OCI-M1 (cell line): ENCODE measurements at places on chromosomes 6 and 20.
A peak's percentile ranks its signal among the peaks of the same experiment; 100 is the strongest.

- no peak for DNase-seq
Observed at GRCh38 chr6:35089216-35089934, 51.8 kb downstream of the TCP11 start.

DNA sequence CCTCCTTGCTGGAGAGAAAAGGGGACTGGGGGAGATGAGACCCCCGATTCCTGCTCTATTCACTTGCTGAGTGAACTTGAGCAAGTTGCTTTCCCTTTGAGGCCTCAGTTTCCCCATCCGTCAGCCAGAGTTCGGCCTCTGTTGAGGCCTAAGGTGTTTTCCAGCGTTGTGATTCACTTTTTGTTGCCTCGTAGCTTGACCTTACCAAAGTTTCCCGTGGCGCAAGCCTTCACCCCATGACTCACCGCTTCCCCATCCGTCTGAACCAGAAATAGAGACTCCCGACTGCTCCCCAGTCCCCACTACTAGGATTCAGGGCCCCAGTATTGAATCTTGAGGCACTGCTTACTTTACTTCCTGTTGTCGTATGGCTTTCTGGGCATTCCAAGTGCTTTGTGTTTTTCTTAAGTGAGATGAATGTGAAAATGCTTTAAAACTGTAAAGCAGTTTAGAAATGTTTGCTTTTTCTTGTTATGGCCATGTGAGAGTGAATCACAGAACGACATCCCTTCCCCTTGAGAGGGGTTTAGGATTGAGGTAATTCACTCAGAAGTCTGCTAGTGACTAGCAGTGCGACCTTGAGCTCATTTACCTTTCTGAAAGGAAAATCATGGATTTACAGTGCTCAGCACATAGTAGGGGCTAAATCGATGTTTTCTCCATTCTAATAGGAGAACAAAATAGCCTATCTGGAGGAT lies 1.2 kb downstream of the CHMP4B start:
- DNase-seq, result peak; percentile 39

- DNase-seq, result no peak
Observed at GRCh38 chr6:15510536-15511247, 152.1 kb downstream of the DTNBP1 start.

- peak; percentile 71 for DNase-seq
Observed at GRCh38 chr6:75563032-75563431, 38.6 kb upstream of the SENP6 start.

DNA sequence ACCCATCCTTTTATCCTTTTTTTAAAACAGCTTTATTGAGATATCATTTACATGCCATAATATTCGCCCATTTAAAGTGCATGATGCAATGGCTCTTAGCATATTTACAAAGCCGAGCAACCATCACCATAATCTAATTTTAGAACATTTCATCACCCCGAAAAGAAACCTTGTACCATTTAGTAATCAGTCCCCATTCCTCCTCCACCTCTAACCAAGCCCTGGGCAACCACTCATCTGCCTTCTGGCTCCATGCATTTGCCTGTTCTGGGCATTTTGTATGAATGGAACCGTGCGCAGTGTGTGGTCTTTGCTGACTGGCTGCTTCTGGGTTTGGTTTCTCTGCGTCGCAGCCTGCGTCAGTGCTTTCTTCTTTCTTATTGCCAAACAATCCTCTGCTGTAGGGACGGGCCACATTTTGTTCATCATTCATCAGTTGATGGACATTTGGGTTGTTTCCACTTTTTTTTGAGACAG lies 10.2 kb upstream of the EEF1A2 start:
- DNase-seq, result peak; percentile 5

GRCh38 chr6:6725468-6726209 lies 137.1 kb downstream of the LY86 start:
- no peak for DNase-seq

- DNase-seq, result no peak
Observed at GRCh38 chr6:112027942-112028674, 25.8 kb upstream of the CCN6 start.

DNA sequence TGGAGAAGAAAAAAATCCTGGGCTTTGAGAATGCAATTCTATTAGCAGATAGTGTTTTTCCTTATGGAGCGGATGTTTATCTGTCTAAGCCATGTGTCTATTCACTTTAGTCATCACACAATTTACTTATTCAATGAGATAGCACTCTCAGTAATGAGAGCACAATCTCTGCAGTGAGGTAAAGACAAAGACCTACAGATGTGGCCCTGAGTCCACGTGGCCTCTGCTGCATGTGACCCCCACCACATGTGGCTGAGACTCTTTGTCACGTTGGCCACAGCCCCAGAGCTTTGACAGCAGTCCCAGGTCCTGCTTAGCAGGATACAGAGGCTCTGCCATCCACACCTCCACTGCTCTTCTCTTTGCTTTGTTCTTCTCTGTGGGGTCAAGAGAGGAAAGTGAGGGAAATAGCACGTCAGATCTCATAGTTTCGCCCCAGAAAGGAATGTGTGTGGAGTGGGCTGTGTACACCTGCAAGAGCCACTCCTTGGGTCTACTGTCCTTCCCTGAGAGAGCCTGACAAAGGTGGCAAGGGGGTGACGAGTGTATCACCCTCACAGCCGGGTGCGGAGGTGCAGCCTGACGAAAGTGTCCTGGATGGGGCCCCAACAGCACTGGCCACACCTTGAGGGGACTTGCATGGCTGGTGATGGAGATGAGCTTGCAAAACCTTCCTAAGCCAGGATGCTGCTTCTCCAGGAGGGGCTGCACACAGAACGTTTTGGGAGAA lies 40.7 kb downstream of the ZNF831 start:
- DNase-seq, result no peak

- no peak for DNase-seq
Observed at GRCh38 chr6:37877373-37878149, 58.0 kb downstream of the ZFAND3 start.

DNA sequence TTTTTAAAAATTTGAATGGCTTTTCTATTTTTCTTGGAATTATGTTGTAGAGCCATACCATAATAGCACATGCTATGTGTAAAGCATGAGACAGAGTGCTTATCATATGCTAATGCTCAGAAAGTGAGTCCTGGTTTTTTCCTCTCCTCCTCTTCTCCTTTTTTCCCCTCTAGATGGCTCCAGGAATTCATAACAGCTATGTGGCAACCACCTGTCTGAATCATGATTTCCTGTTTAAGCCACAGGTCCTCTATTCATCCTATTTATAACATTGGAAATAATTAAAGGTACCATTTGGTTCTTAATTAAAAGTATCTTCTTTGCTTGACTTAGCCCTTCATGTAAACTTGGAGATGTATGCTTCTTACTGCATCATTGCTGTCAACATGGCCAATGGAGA lies 260.0 kb upstream of the MAP3K7 start:
- DNase-seq, result no peak

- DNase-seq, result peak; percentile 40
Observed at GRCh38 chr6:15048367-15048766, 197.5 kb upstream of the JARID2 start.

- DNase-seq, result no peak
Observed at GRCh38 chr20:54606380-54606779, 131.0 kb downstream of the DOK5 start.
